Progenitor cell of endocrine pancreas (in vitro differentiated cells): ENCODE measurements at places on chromosomes 2 and 18.

GRCh38 chr2:188503975-188504374 is 212.3 kb downstream of the GULP1 start:
- no peak overlapping the region for H3K27ac ChIP-seq
- peaks cover 23% of the 10 kb centered on the region for H3K4me1 ChIP-seq
- H3K27me3 ChIP-seq: no peaks in the 10 kb centered on the region
- H3K4me3 ChIP-seq: no peak overlapping the region
- H3K36me3 ChIP-seq: peaks cover 2% of the 10 kb centered on the region

GRCh38 chr2:223897669-223898330 is 47.3 kb downstream of the WDFY1 start:
- peak overlapping the region; percentile 14 for H3K27ac ChIP-seq
- DNase-seq: no peak
- peaks cover 28% of the 10 kb centered on the region for H3K36me3 ChIP-seq
- H3K4me1 ChIP-seq: peaks cover 7% of the 10 kb centered on the region

GRCh38 chr2:82780050-82780449 is 1679.0 kb downstream of the SUCLG1 start:
- H3K27ac ChIP-seq: no peak overlapping the region
- H3K4me1 ChIP-seq: no peaks in the 10 kb centered on the region
- H3K36me3 ChIP-seq: no peaks in the 10 kb centered on the region
- H3K4me3 ChIP-seq: no peak overlapping the region

- no peaks in the 10 kb centered on the region for H3K27me3 ChIP-seq
- no peak overlapping the region for H3K4me3 ChIP-seq
- peaks cover 4% of the 10 kb centered on the region for H3K36me3 ChIP-seq
- peak; percentile 78 for DNase-seq
- H3K27ac ChIP-seq: no peak overlapping the region
- H3K4me1 ChIP-seq: peaks cover 10% of the 10 kb centered on the region
Observed at GRCh38 chr2:38115216-38116032, 39.5 kb upstream of the CYP1B1 start.

DNA sequence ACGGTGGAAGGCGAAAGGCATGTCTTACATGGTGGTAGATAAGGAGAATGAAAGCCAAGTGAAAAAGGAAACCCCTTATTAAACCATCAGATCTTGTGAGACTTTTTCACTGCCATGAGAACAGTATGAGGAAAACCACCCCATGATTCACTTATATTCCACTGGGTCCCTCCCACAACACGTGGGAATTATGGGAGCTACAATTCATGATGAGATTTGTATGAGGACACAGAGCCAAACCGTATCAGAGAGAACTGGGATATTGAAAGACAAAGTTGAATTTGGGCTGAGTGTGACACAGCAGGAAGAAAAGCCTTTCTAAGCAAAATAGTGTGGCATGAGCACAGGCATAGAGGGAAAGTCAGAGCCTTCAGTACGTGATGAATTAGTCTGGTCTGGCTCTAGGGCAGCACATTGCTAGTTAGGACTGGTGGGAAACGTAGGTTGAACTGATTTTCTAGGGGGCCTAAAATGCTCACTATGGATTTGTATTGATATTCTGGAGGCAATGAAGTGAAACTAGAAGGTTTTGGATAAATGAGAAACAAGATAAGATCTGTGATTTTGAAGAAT is 84.8 kb upstream of the RND3 start:
- H3K4me3 ChIP-seq: no peak overlapping the region
- no peaks in the 10 kb centered on the region for H3K36me3 ChIP-seq
- no peaks in the 10 kb centered on the region for H3K27me3 ChIP-seq
- DNase-seq: no peak
- H3K4me1 ChIP-seq: peaks cover 3% of the 10 kb centered on the region

GRCh38 chr18:60894254-60894945 is 438.8 kb upstream of the CDH20 start:
- H3K27me3 ChIP-seq: no peaks in the 10 kb centered on the region
- H3K36me3 ChIP-seq: no peaks in the 10 kb centered on the region
- peaks cover 2% of the 10 kb centered on the region for H3K4me1 ChIP-seq
- H3K4me3 ChIP-seq: no peak overlapping the region
- H3K27ac ChIP-seq: no peak overlapping the region

- no peak for DNase-seq
- no peak overlapping the region for H3K4me3 ChIP-seq
Observed at GRCh38 chr2:144156736-144157640, 362.9 kb downstream of the ZEB2 start.

- peaks cover 3% of the 10 kb centered on the region for H3K4me1 ChIP-seq
- no peaks in the 10 kb centered on the region for H3K36me3 ChIP-seq
- H3K27ac ChIP-seq: no peak overlapping the region
- no peak overlapping the region for H3K4me3 ChIP-seq
- no peak for DNase-seq
Observed at GRCh38 chr18:7332452-7332851, 101.6 kb downstream of the LRRC30 start.

DNA sequence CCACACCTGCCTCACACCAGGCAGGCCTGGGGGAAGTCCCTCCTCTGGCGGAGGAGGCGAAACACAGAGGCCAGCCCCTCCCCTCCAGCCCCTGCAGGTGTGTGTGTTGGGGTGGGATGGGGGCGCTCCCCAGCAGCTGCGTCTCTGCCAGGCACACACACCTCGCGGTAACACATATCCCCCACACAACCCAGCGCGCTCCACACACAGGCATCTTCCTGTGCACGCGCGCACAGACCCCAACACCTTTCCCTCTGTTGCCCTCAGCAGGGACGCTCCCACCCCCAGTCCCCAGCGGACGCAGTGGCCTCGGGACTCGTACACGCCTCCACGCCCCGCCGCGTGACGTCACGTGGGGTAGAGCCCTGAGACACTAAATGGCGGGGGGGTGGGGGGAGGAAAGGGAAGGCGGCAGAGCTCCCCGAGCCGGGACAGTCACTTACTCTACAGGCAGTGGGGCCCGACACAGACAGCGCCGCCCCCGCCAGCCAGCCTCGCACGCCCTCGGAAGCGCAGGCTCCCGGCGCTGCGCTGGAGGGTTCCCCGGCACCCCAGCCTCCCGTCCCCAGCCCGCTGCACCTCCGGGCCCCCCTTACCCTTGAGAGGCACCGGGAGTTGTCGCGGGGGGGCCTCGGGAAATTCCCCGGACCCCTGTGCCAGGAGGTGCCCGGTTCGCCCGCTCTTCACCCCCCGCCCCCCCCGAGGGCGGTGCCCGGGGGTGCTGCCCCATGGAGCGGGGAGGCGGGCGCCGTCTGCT is at the start of gene WNT10A:
TSS of gene WNT10A (plus strand) at position 751 of the 757 bp plus-strand sequence. CDS start 144 bp downstream, outside the sequence.
- no peak within 1 kb of the TSS for H3K27ac ChIP-seq
- H3K36me3 ChIP-seq: peaks cover 1% of the 10 kb centered on the region
- peak within 1 kb of the TSS; percentile 40 for H3K4me3 ChIP-seq
- peaks cover 1% of the 10 kb centered on the region for H3K4me1 ChIP-seq
- H3K27me3 ChIP-seq: peaks cover 82% of the 10 kb centered on the region
- DNase-seq: no peak

DNA sequence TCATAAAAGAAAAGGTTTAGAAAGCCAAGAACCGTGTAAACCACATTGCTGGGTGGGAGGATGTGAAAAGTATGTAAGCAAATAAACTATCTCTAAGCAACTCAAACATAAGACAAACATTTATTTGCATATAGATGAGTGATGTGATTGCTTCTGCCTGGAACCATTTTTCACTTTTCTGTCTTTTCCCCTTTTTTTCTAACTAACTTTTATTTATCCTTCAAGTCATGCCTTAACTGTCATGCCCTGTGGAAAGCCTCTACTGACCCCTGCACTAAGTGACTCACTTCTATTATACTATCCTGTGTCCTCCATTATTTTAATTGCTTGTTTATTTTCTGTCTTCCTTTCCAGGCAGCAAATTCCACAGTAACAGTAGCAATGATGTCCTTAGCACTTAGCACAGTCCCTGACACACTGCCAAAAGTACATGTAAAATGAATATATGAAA is 87.5 kb upstream of the CTAGE1 start:
- DNase-seq: no peak
- no peaks in the 10 kb centered on the region for H3K27me3 ChIP-seq
- no peaks in the 10 kb centered on the region for H3K36me3 ChIP-seq
- H3K27ac ChIP-seq: no peak overlapping the region
- H3K4me1 ChIP-seq: peaks cover 1% of the 10 kb centered on the region

GRCh38 chr18:34223164-34223892 is 1.4 kb downstream of the NOL4 start:
- H3K36me3 ChIP-seq: no peaks in the 10 kb centered on the region
- peak overlapping the region; percentile 73 for H3K27ac ChIP-seq
- H3K4me1 ChIP-seq: peaks cover 25% of the 10 kb centered on the region
